ENCODE measurements at places on chromosomes 6 and 20. TPM values are rescaled to one million over a fixed set of nuclear protein-coding genes. Genes with fewer than 3 reads are reported as not detected.

Gene GTSF1L
- polyA plus RNA-seq, result not detected

Gene COL11A2
- 7.3 TPM for polyA plus RNA-seq

Gene TPD52L1
- polyA plus RNA-seq, result 91.4 TPM

Gene PGC
- polyA plus RNA-seq, result not detected

Gene SPAG4
- polyA plus RNA-seq, result 3.6 TPM

Gene TEAD3
- 54.5 TPM for polyA plus RNA-seq

Gene GSTA2
- polyA plus RNA-seq, result 0.43 TPM

Gene NRSN1
- 1.5 TPM for polyA plus RNA-seq

Gene MDFI
- polyA plus RNA-seq, result 43.2 TPM

Gene NOL4L
- polyA plus RNA-seq, result 50.6 TPM

Gene OR2H1
- not detected for polyA plus RNA-seq

Gene C6orf62
- polyA plus RNA-seq, result 143 TPM

Gene HSF2
- polyA plus RNA-seq, result 38.7 TPM

Gene GID8
- polyA plus RNA-seq, result 53.6 TPM

Gene ZKSCAN3
- 13.5 TPM for polyA plus RNA-seq

Gene MOG
- 0.20 TPM for polyA plus RNA-seq

Gene CDSN
- not detected for polyA plus RNA-seq

DNA sequence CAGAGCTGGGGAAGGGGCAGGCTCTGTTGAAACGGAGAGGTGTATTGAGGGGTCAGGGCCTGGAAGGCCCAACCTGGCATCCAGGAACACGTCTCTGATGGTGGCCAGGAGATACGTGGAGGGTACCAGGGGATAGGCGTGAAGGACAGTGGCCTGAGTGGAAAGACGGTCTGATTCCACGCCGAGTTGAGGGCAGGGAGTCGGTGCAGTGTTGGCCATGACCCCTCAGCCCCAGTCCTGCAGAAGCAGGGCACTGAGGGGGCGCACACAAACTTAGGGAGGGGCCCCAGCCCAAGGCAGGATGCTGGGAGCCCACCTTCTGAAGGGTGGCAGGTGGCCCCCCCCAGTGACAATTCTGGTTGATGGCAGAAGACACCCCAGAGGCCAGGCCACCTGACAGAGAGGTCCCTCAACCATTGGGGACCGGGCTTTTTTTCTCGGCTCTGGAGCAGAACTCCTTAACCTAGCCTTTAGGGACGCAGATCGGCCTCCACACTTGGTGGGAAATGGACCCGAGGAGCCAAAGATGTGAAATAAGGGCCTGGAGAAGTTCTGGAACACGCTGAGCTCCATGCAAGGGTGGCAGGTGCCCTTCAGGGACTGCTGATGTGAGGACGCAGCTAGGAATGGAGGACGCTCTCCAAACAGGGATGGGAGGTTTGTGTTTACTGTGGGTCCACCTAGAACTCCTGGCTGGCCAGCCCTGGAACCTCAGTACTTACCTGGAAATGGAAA, 91.0 kb downstream of the TMEM242 start:
- no peak for DNase-seq

DNA sequence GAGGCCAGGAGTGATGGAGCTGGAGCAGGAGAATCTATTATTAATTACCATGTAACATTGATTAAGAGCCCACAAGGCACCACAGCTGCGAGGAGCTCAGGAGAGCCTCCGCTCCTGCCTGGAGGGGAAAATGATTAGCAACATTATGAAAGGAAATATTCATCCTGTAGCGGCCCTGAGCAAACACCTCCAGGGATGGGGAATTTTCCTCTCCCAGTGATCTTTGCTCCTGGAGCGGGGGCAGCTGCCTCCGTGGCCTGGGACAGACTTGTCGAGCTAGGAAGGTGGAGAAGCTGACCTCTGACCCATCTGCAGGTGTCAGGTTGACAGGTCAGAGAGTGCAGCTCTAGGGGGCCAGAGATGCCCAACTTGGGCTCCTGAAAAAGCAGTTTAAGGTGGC, 40.1 kb upstream of the SIRPA start:
- no peak for DNase-seq

GRCh38 chr20:58482416-58482815, 32.8 kb downstream of the APCDD1L start:
- DNase-seq, result no peak

DNA sequence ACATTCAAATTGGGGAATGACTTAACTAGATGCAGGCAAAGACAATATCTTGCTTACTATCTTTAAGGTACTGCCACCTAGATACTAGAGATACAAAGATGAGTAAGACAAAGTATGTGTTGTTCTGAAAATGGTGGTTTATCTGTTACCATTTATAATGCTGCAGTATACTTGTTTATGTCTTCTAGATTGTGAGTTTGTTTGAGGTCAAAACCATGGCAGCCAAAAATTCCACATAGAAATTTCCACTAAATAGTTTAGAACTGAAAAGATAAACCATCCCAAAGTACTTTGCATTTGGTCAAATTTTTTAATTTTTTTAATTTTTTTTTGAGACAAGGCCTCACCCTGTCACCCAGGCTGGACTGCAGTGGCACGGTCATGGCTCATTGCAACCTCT, 150.8 kb downstream of the SOX4 start:
- no peak for DNase-seq

GRCh38 chr6:139965393-139965792, 590.9 kb upstream of the CITED2 start:
- DNase-seq, result no peak

DNA sequence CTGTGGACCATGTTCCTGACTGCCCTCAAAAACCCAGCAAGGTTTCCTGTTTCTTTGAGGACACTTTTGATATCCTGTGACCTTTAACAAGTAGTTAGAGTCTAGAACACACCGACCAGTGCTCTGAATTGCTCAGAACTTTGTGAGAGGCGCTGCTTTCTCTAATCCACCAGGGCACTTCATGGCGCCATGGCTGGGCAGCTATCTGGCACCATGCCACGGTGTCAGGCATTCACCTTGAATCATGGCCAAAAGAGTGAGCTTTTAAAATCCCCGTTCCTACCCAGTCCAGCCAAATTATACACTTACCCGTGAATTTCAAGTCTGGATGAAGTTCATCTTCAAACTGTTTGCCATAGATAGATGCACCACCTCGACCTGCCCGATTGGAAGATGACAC, 17.0 kb upstream of the CPNE5 start:
- DNase-seq, result no peak

- no peak for DNase-seq
These were observed 148.5 kb upstream of the PDE7B start for GRCh38 chr6:135703007-135703406.

DNA sequence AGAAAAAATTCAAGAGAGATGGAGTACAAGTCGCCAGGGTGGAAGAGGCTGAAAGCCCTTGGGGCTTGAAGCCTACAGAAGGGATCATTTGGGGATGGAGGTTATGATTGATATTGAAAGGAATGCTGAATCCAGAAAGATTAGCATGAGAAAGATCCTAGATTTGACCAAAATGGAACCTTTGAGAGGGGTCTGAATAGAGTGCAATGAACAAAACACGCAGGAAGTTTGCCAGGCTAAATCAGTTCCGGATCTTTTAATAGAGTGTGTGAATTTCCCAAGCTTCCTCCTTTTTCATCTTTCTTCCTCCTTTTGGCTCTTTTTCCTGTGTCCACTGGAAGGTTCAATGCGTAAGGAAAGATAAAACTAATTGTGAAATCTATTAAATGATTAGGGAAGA, 15.3 kb downstream of the IPCEF1 start:
- DNase-seq, result no peak

DNA sequence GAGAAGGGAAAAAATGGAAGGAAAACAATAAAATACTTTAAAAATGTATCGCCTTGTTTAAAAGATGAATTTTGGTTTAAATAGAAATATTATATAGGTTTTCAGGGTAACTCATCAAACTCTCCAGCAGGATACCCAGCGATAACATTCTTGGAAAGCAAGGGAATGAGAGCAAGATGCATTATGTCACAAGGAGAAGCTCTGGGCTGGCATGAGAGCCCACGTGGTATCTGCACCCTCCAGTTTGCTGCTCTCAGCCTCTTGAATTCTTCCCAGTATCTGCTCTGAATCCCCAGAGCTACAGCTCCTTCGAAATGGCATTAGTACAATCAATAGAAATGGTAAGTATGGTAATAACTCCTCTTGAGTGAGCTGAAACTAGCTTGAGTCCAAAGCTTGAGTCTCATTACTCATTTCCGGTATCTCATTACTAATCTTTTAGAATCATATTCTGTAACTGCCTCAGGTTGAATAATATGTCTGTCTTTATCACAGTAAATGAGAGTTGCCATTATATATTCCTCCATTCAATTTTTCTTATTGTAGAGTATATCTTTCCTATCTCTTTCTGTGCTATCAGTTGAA, 4.9 kb upstream of the TMEM242 start:
- DNase-seq, result no peak

GRCh38 chr6:114051031-114051430, 80.1 kb upstream of the HDAC2 start:
- no peak for DNase-seq

GRCh38 chr6:28600245-28600644, 74.6 kb downstream of the GPX5 start:
- no peak for DNase-seq

DNA sequence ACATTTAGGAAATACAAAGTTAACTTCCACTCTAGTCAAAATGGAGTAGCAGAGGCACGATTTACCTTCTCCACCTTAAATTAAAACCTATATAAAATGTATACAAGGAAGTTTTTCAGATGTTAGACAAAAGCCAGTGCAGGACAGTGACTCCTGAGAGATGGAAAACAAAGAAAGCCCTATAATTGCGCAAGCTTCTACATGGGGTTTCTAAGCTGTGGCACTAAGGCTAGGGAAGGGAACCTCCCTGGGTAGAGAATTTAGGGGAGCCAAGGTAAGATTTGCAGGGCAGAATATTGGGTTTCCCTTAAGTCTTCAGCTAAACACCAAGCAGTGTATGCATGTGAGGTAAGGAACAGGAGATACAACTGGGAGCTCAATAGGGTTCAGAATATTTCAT, 18.5 kb upstream of the ZC3H12D start:
- no peak for DNase-seq

- DNase-seq, result no peak
These were observed 833.5 kb downstream of the DHX35 start for GRCh38 chr20:39795401-39796272.

DNA sequence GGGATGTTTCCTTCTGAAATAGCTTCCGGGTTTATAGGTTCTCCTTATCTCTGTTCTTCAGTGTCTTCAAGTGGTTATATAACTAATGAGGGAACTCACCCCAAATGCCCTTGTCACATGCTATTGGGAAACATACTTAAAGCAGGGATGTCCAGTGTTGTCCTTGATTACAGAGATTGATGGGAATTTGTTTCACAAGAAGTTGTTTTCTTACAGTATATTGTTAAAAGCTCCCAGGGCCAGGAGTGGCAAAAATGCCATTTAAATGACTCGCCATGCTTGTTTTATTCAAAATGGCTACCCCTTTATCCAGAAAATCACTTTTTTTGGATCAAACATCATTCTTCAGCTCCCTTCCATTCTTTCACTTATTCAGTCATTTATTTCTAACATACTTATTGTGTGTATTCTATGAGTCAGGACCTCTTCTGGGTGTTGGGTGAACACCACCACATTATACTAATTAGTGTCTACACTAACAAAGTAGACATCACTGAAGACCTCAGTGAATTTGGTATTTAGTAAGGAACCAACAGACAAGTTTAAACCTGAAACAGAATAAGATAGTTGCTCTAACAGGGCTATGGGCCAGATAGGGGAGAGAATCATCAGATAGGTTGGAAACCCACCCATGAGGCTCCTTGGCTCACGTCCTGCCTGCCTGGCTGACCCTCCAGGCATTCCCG, 791.1 kb downstream of the MAFB start:
- no peak for DNase-seq

DNA sequence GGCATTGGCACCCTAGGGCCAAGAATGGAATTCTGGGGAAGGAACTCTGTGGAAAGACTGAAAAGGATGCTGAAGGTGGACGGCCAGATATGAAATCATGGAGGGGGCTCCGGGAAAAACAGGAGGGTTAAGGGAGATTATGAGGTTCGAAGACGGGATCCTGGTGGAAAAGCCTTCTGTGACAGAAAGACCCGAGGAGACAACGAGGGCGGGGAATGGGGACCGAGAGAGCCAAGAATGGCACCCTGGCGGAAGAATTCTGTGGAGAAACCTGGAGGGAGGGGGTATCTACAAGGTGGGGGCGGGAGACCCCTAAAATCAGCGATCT, 426 bp downstream of the TRMT6 start:
- DNase-seq, result no peak

GRCh38 chr6:119979862-119980261, 630.3 kb upstream of the MAN1A1 start:
- no peak for DNase-seq

GRCh38 chr20:48877304-48877703, 44.2 kb upstream of the ARFGEF2 start:
- no peak for DNase-seq

- DNase-seq, result no peak
These were observed 44.8 kb downstream of the FGD2 start for GRCh38 chr6:37050045-37050853.

DNA sequence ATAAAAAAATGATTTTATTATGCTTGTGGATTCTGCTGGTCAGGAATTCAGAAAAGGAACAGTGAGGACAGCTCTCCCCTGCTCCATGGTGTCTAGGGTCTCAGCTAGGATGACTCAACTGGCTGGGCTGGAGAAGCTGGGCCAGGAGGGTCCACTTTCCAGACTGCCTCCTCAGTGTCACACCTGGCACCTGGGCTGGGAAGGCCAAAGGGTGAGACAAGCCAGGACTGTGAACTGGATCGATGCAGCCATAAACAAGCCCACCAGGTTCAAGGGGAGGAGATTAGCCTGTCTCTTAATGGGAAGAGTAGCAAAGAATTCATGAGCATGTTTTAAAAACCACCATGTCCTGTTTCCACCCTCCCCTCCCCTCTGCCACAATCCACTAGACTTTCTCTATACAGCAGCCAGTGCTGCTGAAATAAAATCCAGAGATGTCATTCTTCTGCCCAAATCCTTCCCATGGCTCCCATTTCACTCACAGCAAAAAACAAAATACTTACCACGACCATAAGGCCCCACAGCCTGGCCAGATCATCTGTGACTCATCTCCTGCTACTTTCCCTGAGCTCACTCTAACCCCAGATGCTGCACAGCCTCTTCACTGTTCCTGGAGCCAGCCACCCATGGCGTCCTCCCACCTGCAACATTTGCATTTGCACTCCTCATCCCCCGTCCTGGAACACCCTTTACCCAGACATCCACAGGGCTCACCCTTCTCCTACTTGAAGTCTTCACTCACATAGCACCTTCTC, 13.8 kb downstream of the SPTLC3 start:
- DNase-seq, result no peak

DNA sequence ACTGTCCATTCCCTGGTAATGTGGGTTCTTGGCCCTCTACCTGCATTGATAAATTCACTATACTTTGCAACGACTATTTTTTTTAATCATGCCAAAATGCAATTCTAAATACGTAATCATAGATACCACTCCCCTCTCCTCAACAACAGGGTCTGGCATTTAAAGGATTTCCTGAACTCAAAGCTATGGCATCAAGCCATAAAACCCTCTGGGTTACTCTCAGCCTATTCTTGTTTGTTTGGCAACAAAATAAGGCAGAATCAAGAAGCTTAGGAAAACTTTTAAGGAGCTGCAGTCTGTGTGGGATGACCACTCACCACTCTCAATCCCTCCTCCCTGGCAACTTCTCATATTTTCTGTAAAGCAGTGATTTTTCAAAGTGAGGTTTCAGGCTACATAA, 669.9 kb upstream of the ID4 start:
- DNase-seq, result no peak
